NCI-H2081 (cell line): ENCODE measurements at places on chromosomes 7 and 10.
A peak's percentile ranks its signal among the peaks of the same experiment; 100 is the strongest.

DNA sequence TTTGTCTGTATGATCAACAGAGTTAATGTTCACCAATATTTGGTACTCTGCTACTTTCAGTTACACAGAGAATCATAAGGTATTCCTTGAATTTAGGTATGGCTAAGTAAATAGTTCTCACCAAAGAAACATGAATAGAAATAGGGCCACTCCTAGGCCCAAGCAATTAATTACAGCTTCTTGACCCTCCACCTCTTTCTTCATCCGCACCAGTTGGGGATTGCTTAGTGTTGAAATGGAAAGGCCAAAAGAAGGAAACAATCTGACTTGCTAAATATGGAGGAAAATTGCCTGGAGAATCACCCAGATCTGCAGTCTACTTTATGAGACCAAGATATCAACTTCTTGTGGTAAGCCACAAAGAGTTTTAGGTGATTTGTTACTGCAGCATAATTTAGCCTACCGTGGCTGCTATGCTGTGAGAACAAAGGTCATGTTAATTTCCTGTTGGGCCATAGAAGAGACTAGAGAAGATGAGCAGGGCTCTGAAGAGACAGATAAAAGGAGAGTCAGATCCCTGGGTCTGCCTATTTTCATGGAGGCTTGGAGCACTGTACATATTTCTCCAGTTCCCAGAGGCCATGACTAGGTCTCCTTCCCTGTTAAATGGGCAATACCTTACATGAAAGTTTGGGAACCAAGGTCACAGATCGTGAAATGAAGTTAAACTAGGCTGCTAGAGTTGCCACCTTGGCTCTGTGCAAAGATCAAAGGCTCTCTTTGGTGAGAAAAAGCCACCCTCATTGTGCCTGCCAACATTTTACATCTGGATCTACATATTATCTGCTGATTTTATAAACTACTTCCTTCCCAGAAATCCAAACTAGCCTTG lies 93.3 kb upstream of the GDF10 start:
- DNase-seq = no peak

GRCh38 chr10:45592926-45593325 lies 79.6 kb downstream of the ZFAND4 start:
- no peak for DNase-seq

GRCh38 chr7:122487131-122487530 lies 182.6 kb upstream of the FEZF1 start:
- no peak for DNase-seq

GRCh38 chr10:50679149-50679548 lies 55.4 kb upstream of the SGMS1 start:
- DNase-seq = no peak

GRCh38 chr10:59970396-59971368 lies 64.3 kb upstream of the CCDC6 start:
- DNase-seq = no peak

GRCh38 chr10:8614054-8614565 lies 559.6 kb downstream of the GATA3 start:
- DNase-seq = no peak

DNA sequence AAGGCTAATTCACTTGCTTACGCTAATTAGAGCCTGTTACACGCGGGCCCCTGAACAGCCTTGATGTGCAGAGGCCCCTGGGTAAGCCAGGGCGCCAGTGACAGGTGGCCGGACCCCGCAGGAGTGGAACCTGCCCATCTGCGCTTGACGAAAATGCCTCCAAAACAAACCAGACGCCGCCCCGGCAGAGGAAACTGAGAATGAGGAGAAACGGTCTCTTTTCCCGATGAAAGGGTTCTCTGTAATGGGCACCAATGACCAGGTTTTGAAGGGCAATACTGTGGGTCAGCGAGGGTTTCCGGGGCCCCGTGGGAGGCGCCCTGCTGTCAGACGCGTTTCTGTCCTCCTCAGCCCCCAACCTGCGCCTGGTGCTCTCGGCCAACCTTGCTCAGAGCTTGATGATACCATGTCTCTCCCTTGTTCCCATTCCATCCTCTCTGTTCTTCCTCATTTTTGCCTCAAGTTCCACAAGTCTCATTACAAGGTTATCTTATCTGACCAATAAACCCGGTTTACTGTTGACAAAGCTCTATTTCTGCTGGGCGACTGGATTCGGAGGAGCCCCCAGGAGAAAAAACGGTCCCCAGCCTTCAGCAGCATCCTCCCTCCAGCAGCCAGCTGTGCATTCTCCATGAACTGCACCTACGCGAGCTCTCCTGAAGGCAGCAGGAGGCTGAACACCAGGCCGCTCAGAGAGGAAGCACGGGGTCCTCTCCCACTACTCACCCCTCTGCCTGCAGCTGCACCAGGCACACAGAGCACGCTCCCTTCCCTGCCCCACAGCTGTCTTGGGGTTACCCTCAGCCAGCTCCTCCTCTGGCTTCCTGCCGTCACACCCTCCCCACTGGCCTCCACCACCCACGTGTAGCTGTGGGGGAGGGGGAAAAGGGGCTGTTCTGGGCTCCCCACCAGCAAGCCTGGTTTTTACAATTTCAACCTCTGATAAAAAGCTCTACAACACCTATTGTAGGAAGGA lies 202.0 kb downstream of the MAD1L1 start:
- DNase-seq = no peak

DNA sequence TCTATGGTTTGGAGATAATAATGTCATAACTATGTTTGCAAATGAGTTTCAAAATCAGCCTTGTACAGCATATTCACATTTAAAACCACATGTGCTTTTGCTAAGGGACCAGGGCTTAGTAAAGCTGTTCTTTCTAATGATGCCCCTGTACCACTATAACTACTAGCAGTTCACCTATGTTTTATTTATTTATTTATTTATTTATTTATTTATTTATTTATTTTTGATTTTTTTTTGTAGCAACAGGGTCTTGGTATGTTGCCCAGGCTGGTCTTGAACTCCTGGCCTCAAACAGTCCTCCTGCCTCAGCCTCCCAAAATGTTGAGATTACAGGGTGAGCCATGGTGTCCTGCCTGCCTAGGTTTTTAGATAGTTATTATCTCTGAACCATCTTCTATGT lies 96.9 kb downstream of the CFAP58 start:
- DNase-seq = no peak

DNA sequence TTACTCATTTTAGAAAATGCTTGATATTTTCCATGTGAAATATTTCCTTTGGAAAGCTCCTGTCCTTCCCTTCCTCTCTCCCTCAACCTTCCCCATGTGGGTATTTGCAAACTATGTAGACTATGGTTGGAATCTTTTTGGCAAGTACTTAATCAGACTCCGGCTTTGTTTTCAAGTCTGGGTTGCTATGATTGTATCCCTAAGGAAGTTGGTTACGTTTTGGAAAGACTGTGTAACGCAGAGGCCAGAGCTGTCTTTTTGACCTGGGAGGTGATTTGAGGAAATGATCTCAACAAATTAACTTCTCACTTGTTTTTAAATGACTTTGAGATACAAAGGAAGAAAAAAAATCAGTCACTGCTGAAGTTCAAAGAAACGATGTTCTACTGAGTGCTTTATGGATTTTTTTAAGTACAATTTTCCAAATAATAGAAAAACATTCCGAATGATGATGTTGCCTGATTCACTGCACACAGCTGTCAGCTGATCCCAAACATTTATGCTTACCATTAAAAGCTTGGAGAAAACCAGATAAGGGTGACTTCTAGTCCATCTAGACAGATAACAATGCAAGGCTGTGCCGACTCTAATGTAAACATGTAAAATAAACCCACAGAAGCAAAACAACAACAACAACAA lies 145.5 kb upstream of the CELF2 start:
- no peak for DNase-seq

GRCh38 chr7:30214651-30215137 lies 69.7 kb upstream of the ZNRF2 start:
- DNase-seq = no peak

- DNase-seq = no peak
Measured at GRCh38 chr7:12911053-12911452, 223.6 kb downstream of the ARL4A start.

DNA sequence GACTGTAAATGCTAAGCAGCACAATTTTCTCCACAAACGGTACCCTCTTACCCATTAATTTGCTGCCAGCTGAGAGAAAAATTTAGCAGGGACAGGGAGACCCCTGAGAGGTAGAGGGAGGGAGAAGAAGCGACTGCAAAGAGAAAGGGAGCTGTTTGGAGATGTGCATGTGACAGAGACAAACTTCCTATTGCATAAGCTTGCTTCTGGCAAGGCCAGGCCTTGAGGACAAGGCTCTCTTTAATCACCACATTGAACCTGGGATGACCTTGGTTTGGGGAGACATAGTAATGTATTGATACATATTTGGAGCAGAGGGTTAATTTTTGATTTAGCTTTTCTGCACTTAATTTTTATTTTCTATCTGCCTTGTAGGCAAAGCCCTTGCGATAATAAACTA lies 31.1 kb upstream of the HIBADH start:
- DNase-seq = no peak

GRCh38 chr10:18293536-18294510 lies 153.6 kb downstream of the CACNB2 start:
- no peak for DNase-seq

DNA sequence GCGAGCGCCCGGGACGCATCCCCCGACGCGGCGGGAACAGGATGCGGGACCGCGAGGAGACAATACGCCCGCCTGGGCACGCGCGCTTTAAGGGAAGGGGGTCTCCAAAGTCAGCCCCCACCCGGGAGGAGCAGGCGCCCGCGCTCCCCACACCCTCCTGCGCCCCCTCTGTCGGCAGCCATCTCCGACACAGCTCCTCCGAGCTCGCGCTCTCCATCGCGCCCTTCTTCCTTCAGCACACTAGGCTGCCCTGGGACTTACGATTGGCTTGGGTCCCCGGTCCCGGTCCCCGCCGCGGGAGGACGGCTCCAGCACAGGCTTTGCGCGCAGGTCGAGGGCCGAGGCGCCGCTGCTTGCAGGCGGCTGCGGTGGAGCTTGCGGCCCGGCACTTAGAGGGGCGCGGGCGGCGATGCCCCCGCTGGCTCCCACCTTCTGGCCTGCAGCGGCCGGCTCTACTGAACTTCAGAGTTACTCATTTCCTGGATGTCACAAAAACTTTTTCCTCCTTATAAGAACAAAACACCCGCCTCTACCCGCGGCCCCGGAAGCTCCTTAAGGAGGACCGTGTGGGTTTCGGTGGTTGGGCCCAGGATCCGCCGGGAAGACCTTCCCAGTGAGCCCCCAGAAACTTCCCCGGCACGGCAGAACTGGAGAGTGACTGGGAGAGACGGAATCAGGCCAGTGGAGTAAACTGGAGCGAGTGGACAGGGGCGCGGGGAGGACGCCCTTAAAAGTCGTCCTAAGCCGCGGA lies at the start of gene ITPRIP:
Gene ITPRIP, minus strand, starts transcription at position 481 of the 751 bp plus-strand sequence. CDS start 22,414 bp downstream, outside the sequence.
- no peak for DNase-seq

DNA sequence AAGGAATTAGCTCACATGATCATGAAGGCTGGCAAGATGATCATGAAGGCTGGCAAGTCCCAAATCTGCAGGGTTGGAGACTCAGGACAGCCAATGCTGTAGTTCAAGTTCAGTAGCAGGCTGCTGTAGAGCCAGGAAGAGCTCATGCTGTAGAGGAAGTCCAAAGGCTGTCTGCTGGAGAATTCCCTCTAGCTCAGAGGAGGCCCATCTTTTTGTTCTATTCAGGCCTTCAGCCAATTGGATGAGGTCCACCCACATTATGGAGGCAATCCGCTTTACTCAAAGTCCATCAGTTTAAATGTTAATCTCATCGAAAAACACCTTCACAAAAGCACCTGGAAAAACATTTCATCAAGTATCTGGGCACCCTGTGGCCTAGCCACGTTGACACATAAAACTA lies 24.8 kb upstream of the FAM171A1 start:
- no peak for DNase-seq

- peak; percentile 16 for DNase-seq
Measured at GRCh38 chr10:62554632-62555199, 180.5 kb downstream of the ZNF365 start.

DNA sequence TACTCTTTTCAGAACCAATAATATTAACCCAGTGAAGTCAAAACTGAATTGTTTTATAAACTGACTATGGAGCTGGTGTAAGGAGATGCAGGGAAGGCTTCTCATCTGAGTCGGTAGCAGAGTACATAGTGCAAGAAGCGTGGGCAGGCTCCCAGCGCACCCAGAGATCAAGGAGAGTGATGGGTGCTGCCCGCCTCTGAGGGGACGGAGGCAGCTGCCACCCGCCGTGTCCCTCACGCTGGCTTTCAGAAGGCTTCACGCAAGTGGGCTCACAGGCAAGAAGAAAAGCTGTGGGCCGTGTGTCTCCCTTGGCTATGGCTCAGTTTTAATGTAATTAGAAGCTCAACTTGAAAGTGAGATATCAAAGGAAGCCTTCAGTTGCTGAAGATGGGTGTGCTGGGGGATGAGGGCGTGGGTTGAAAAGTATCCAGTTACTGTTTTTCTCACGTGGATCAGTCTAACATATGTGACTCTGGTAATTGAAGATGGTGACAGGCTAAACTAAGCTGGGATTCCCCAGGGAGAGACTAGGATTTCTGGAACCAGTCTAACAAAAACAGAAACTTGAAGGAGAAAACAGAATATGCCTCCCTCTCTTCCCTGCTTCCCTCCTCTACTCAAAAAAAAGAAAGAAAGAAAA lies 159.9 kb downstream of the MGMT start:
- no peak for DNase-seq

GRCh38 chr10:132798876-132799275 lies 12.9 kb upstream of the NKX6-2 start:
- DNase-seq = no peak

DNA sequence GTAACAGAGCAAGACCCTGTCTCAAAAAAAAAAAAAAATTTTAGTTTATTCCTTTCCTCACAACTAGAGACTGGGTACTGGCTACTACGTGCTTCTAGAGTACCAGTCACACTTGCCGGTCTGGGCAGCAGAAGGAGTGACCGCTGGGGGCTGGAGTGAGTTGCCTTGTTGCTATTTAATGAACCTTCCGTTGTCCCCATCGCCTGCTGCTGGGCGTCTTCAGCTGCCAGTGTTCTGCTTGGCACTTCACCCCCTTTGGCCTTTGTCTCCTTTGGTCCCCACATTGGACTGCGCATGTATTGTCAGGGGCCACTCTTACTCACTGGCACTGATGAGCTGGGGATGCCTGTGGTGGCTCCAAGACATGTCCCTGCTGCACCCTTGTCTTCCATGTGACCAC lies 110.6 kb downstream of the CLEC2L start:
- no peak for DNase-seq

GRCh38 chr7:6578114-6579084 lies 1.1 kb downstream of the ZDHHC4 start:
- no peak for DNase-seq

- no peak for DNase-seq
Measured at GRCh38 chr7:149003560-149004305, 24.6 kb downstream of the PDIA4 start.

- DNase-seq = no peak
Measured at GRCh38 chr7:17234398-17235031, 63.9 kb upstream of the AHR start.

DNA sequence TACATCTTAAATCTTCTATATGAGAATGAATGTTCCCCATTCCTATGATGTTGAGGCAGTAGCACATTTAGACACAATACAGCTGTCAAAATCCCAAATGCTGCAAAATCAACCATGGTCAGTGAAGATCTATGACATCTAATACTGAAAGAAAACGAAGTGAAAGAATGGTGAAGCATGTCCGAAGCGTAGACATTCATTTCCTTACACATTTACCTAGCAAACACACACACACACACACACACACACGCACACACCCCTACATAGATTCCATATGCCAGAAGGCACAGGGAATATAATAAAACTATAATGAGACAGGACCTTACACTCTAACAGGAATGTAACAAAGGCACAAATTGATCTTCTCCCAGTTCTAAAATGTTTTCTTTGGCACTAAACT lies 32.5 kb downstream of the CCDC6 start:
- DNase-seq = no peak
